Cerebellar cortex (tissue), 1 donor: ENCODE measurements at places on chromosomes 7 and 10.

DNA sequence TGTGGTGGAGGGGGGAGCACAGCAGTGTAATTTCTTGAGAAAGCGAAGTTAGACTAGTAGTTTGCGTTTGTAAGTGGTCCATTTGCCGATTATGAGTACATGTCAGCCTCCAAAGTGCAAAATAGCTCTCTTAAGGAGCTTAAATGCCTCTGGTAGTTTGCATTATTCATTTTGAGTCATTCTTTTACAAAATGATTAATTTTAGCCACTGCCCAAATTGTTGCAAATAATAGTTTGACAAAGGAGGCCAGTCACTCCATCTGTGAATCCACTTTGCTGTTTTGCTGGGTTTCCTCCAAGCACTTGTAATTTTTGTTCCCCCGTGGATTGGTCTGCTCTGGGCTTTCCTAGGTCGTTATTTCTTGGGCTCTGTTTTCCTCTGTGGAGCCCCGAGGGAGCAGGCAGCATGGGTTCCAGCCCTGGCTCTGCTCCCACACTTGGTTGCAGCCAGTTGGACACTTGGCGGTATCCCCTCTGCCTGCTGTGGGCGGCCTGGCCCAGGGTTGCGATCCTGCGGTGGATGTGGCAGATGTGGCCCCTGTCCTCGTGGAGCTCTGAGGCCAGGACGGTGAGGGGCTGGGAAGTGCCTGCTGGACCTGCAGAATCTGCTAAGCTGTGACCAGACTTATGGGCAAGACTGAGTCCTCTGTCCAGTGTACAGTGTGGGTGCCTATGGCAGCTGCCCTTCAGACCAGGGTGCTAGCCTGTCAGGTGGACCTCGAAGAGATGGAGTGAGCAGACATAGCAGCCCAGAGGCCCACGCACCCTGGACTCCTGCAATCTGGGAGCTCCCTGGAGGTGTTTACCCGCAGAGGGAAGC, 129.1 kb upstream of the BTBD16 start:
- no peak for DNase-seq

DNA sequence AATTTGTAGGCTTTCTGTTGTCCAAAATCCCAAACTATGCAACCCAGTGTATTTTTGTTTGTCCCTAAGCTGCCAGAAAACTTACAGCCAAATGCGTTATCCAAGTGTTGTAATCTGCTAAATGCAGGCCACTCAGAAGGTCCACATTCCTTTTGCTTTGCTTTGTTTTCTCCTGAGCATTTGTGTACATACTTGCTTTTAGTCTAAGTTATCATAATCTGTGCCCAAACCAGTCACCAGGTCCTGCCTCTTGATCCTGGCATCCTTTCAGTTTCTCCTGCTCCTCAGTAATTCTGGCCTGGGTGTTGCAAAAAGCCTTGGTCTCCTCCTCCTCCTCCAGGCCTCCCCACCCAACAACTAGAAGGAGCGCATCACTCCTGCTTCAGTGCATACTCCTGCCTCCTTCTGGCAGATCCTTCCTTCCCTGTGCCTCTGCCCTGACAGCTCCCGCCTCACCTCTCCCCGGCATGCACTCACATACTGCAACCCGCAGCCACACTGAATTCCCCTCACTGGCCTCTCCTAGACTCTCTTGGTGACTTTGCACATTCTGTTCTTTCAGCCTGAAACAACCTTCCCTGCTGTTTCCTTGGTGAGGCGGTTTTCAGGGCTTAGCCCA, 2.3 kb downstream of the DENND2A start:
- DNase-seq: peak; percentile 34

GRCh38 chr10:133166828-133167692, 7.0 kb downstream of the KNDC1 start:
- DNase-seq: peak; percentile 87

DNA sequence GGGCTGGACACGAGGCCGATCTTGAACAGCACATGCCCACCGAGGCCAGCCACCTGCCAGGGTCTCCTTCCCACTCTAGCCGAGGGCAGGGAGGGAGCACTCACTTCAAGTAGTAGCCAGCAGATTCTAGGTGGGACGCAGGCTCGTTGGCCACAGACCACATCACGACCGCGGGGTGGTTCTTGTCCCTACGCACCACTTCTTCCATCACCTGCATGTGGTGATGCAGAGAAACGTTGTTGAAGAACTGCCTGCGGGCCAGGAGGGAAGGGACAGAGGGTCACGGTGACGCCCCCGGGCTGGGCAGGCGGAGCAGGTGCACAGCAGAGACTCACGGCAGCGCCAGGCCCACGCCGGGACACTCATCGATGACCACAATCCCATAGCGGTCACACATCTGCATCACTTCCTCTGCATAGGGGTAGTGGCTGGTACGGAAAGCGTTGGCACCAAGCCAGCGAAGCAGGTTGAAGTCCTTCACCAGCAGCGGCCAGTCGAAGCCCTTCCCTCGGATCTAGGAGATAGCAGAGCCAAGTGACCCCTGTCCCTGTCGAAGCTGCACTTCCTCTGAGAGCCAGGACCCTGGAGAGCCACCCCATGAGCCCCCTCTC, 7.7 kb downstream of the GUSB start:
- no peak for DNase-seq

- peak; percentile 11 for DNase-seq
Observed at GRCh38 chr10:48463318-48464003, 141.4 kb downstream of the ARHGAP22 start.

- DNase-seq: no peak
Observed at GRCh38 chr7:41436139-41436538, 266.8 kb downstream of the INHBA start.
